ENCODE measurements at places on chromosomes 4 and X. TPM values are rescaled to one million over a fixed set of nuclear protein-coding genes. Genes with fewer than 3 reads are reported as not detected.

- DNase-seq, result no peak
Measured at GRCh38 chr4:85866508-85866907, 391.6 kb downstream of the ARHGAP24 start.

- DNase-seq, result no peak
Measured at GRCh38 chr4:2486981-2487380, 18.1 kb downstream of the RNF4 start.

- no peak for DNase-seq
Measured at GRCh38 chr4:2075987-2076907, 17.1 kb downstream of the NAT8L start.

DNA sequence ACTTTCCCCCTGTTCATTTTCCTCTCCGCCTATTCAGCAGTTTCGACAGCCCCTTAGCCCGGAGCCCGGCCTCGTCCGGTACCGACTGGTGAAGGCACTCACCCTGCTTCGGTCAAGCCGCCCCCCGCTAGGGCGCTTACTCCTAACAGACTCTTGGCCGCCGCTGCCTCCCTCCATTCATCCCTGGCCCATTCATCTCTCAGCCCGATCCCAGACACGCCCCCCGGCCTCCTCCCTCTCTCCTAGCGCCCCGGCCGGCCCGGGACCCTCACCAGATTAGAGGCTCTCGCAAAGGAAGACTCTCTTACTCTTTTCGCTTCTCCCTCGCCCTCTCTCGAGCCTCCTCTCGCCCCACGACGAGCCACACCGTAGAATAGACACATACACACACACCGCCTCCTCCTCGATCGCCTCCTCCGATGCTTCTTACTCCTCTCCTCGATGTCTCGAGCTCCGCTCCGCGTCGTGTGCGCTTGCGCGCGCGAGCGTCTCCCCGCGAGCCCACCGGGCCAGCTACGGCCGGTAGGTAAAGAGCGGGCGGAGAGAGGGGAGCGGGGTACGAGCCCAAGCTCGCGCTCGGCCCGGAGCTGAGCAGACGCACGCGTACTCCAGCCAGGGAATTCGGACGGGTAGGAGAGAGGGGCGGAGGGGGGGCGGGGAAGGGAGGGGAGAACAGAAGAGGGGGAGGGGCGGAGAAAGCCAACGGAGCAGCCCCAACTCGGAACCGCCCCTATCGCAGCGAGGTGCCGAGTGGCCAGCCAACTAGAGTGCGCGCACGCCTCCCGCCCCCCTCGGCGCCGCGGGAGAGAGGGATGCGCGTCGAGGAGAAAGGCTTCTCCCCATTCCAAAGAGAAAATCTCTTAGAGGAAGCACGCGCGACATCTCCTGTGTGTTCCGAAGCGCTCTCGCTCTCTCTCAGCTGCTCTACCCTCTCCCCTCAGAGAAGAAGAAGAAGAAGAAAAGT lies at the start of gene WNK3:
TSS of gene WNK3 (minus strand) at position 633 of the 964 bp plus-strand sequence.
- DNase-seq, result peak; percentile 92

- no peak for DNase-seq
Measured at GRCh38 chrX:75107863-75108509, 48.1 kb downstream of the ABCB7 start.

DNA sequence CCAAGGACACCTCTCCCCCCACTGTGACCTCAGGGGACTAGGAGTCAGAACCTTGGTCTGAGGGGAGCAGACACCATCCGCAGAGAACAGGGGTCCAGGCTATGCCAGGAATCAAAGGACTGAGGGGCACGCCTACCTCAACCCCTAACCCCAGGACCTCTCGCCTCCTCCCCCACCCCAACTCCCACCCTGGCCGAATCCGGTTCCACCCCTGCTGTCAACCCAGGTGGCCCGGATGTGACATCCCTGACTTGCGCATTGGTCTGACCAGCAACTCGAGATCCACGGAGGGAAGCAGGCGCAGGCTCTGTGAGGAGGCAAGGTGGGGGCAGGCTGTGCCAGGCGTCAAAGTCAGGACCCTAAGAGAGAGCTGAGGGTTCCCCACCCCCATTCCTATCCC lies 468 bp upstream of the MAGEA4 start:
- DNase-seq, result peak; percentile 14

DNA sequence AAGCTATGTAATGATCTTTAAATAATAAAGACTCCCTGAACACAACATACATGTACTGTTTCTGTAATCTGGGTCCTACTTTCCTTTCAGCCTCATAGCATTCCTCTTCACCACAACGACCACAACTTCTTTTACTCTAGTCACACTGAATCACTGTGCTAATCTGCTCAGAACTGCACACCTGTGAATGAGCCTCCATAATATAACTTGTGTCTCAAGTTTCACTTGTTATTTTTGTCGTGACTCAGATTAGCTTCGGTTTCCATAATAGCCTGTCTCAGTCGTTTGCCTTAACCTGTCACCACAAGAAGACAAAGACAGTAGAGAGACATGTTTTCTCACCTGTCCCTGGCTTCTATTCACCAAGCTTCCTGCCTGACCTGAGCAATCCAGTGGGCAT lies 61.8 kb downstream of the MAGED1 start:
- no peak for DNase-seq

The CT55 gene
- 5.9 TPM for total RNA-seq

The ACE2 gene
- 116 TPM for total RNA-seq

The TTC29 gene
- 27.4 TPM for total RNA-seq

All from testis (tissue), 5 donors.